ENCODE measurements at places on chromosomes 3 and 15.

GRCh38 chr3:23202203-23202920 lies 765 bp upstream of the UBE2E2 start:
- DNase-seq, result no peak

DNA sequence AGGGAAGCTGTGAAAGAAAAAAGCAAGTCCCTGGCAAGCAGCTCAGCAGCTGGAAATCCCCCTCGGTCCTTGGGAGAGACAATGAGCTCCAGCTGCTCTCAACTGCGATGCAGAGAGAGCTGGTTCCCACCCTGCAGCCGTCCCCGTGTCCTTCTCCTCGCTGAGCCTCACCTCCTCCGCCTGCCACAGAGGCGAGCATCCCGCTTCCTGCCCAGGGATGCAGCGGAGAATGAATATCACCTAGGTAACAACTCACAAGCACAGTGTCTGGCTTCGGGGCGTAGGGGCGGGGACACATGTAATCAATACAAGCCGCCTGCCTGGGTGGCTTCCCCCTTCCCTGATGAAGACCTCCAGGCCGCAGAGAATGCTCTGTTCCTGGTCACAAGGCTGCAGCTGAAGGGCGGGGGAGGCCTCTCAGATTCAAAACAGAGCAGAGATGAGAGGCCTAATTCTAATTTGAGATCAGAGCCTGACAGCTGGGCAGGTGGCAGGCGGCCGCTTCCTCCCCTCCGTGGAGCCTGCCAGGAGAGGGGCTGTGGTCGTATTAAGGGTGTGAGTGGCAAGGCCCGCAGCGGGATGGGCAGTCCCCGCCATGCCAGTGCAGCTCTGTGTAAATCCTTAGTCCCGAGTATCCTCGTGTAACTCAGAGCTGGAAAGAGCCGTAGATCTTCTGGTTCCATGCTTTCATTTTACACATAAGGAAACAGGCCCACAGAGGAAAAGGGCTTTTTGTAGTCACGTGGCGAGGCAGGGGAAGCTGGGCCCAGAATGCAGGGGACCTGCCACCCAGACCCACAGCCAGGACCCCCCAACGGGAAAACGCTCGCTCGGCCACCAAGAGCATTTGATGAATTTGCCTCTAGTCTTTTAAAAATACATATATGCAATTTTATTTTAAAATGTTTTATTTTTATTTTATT lies 24.3 kb downstream of the ZDHHC19 start:
- DNase-seq, result no peak

DNA sequence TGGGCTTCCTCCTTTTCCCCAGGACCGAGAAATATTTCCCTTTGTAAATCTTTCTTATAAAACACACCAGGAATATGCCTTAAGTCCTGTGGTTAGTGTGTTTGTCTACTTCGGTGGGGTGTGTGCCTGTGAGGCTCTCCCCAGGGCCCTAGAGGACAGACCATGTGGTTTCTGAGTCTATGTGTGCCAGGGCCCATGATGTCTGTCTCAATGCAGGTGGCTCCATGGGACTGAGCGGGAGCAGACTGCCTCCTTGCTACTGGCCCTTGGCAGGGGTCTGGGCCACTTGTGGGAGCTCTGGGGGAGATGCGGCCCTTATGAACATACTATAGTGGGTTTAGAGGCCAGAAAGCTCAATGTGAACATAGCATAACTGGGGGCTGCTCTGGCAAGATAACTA lies 37.6 kb downstream of the SCN5A start:
- no peak for DNase-seq

DNA sequence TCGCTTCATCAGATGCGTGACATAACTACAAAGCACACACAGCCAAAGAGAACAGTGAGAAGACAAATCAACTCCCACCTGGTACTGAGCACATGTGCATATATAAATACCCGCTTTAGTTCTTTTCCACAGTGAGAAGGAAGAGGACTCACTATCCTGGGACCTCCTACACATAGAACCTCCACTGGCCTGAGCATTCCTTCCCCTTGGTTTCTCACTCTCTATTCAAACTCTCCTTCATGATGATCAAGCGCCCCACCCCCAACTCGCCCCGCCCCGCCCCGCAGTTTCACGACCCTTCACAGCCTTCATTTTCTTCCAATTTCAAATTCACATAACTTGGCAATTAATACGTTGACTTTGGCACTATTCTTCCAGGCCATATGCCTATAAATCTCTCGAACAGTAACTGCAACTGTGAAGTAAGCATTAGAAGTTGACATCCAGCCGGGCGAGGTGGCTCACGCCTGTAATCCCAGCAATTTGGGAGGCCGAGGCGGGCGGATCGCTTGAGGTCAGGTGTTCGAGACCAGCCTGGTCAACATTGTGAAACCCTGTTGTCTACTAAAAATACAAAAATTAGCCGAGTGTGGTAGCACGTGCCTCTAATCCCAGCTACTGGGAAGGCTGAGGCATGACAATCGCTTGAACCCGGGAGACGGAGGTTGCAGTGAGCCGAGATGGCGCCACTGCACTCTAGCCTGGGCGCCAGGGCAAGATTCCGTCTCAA lies 1.1 kb downstream of the RPS17 start:
- DNase-seq, result no peak

DNA sequence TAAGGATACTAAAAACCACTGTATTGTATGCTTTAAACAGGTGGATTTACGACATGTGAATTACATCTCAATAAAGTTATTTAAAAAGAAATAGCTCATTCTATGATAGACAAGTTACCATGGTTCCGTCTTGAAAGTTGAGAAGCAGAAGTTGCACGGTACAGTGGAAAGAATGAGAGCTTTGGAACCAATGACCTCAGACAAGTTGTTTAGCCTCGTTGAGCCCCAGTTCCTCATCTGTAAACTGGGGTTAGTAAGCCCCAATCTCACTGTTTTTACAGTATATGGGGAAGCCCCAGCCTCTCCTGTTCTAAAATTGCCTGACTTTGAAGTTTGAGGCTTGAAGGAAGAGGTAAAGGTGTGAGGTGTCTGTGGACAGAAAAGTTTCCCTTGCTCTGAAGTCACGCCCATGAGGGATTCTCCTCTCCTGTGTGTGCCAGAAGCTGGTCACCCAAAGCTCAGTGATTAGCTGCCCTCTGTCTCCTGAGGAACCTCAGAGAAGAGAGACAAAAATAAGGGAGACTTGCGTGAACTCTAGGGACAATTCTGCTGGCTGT lies 10.0 kb downstream of the CRYGS start:
- no peak for DNase-seq

GRCh38 chr15:99704444-99704838 lies 28.8 kb downstream of the LYSMD4 start:
- no peak for DNase-seq

GRCh38 chr3:126433496-126434263 lies 39.0 kb downstream of the CFAP100 start:
- no peak for DNase-seq

GRCh38 chr3:41519746-41520145 lies 320.4 kb downstream of the CTNNB1 start:
- no peak for DNase-seq

- no peak for DNase-seq
These were observed 41.3 kb downstream of the GLDN start for GRCh38 chr15:51382787-51383186.

- no peak for DNase-seq
These were observed 62.7 kb upstream of the DNAJC19 start for GRCh38 chr3:181052256-181052655.

DNA sequence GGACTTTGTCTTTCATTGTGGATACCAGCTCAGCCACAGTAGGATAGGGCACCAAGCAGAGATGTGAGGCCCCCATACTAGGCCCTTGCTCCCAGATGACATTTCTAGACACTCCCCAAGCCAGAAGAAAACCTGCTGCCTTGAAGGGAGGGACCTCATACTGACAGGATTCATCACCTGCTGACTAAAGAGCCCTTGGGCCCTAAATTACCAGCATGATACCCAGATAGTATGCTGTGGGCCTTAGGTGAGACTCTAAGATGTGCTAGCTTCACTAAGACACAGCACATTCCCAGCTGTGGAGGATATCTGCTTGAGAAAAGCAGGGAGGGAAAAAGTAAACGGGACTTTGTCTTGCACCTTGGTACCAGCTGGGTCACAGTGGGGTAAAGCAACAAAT lies 324.0 kb downstream of the TBL1XR1 start:
- DNase-seq, result no peak

All from stimulated activated CD8-positive, alpha-beta memory T cell treated with anti-CD3 and anti-CD28 coated beads, Interleukin-2, amount 100 ng/mL, for 1 hour (primary cell).